ENCODE measurements at places on chromosomes 6 and 20. TPM values are rescaled to one million over a fixed set of nuclear protein-coding genes. Genes with fewer than 3 reads are reported as not detected.

The SLC17A4 gene
- not detected for total RNA-seq

The HDGFL1 gene
- total RNA-seq = not detected

The TGM3 gene
- total RNA-seq = not detected

DNA sequence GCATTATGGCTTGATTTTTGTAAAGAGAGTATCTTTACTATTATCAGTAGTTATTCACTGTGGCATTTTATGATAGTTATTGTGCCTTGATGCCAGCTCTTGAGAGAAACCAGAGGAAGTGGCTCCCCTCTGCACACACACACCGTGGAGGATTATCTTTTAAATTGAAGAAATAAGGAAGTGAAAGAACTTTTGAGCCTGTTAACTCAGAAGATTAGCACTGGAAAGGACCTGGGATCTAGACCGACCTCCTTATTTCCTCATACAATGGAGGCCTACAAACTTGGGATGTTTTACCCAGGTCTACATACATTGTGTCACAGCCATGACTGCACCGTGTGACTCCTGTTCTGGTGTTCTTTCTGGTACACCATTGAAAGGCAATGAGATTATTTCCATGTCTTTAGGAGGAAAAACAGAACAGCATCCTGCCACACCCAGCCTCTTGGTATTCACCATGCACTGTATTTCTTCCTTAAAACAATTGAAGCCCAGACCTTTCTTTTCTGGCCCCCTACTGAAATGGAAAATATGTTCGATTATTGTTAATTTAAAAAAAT, 40.6 kb downstream of the HECA start:
- DNase-seq = no peak

DNA sequence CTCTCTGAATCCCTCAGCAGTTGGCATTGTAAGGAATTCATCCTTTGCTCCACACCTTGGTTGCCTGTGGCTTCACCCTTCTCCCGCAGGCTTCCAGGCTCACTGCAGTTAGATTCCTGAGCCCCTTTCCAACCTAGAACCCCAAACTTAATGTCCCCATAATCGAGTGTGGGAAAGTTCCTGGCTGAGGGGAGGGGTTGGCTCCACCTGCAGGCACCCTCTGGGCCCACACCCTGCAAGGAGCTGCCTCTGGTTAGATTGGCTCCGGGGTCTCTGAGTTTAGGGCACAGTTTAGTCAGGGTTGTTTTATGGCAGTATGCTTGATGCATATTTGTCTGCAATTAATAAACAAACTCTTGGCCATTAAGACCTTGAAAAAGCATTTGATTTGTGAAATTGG, 63.4 kb downstream of the MTHFD1L start:
- DNase-seq = no peak

DNA sequence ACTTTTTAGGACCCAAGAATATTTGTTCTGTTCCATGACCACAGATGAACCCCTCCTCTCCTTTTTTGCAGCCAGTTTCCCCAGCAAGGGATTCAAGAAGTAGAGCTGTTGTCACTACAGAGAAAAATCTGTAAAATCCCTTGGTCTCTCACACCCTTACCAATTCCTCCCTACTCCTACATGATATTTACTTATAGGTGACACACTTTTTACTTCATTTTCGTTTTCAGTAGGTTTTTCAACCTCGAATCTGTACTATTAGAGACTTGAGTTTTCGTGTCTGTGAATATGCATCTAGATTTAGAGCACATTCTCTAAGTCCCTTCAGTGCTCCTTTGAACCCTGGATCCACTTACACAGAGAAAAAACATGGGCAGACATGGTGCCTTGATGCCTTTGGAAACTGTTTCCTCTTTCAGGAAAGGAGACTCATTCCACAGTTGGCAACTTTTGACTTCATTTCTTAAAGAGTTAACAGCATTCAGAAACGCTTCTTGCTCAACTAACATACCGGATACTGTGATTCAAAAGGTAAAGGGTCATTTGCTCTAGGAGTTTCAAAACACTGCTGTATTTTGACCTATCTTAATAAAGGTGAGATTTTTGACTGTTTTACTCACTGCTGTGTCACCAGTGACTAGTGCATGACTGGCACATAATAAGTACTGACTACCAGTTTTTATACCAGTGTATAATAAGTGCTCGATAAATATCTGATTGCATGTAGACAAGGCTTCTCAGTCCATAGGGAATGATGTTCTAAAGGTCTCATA, 50.6 kb downstream of the LAMA4 start:
- DNase-seq = no peak

DNA sequence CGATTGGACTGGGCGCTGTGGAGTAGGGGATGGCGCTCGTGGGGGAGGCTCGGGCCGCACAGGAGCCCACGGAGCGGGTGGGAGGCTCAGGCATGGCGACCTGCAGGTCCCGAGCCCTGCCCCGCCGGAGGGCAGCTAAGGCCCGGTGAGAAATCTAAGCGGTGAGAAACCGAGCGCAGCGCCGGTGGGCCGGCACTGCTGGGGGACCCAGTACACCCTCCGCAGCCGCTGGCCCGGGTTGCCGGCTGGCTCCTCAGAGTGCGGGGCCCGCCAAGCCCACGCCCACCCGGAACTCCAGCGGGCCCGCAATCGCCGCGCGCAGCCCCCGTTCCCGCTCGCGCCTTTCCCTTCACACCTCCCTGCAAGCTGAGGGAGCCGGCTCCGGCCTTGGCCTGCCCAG, 59.7 kb upstream of the MYLIP start:
- DNase-seq = no peak

- DNase-seq = no peak
Observed at GRCh38 chr20:54047720-54048119, 22.7 kb downstream of the BCAS1 start.

DNA sequence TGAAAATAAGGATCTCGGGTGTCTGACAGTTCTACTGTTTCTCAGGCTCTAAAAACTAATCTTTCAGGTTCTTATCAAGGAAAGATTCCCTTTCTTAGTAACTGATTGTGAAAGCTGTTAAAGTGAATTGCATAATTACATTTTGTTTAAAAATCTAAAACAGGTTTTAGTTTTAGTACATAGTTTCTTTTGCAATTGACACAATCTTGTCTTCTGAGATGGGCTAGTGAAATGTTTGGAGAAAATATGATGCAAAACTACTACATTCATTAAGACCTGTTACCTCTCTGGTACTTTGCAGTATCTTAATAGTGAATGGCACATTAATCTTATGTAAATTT, 298.4 kb downstream of the UTRN start:
- no peak for DNase-seq

- no peak for DNase-seq
Observed at GRCh38 chr20:45087814-45088213, 13.1 kb downstream of the KCNS1 start.

- no peak for DNase-seq
Observed at GRCh38 chr6:164889980-164890379, 419.4 kb downstream of the C6orf118 start.
